ENCODE measurements at places on chromosomes 12 and 14.

GRCh38 chr12:31263661-31264060 lies 62.3 kb downstream of the SINHCAF start:
- DNase-seq, result no peak

GRCh38 chr12:124459852-124460645 lies 107.4 kb downstream of the NCOR2 start:
- DNase-seq, result no peak

GRCh38 chr12:9333161-9333560 lies 125.0 kb upstream of the PZP start:
- no peak for DNase-seq

- no peak for DNase-seq
Observed at GRCh38 chr12:24424376-24424775, 474.9 kb upstream of the SOX5 start.

GRCh38 chr12:50185970-50186663 lies 18.9 kb upstream of the CERS5 start:
- no peak for DNase-seq

DNA sequence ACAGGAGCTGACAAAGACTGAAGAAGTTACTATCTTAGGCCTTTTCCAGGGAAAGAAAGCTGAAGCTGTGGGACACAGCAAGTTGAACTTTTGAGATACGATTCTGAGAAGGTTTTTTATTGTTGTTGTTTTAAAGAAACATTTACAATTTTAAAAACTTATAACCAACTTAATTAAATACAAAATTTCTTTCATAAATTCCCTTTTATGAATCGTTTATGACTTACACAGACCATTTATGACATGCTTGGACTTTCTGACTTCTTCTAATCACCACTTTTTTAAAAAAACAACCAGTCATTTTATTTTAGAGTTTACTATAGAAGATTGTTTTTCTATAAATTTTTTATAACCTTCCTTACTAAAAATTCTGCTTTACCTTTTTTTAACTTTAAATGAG lies 68.7 kb downstream of the DHRS2 start:
- DNase-seq, result no peak

GRCh38 chr12:127245009-127245408 lies 1022.0 kb upstream of the TMEM132C start:
- DNase-seq, result no peak

- DNase-seq, result no peak
Observed at GRCh38 chr12:51321882-51322281, 2.1 kb downstream of the BIN2 start.

DNA sequence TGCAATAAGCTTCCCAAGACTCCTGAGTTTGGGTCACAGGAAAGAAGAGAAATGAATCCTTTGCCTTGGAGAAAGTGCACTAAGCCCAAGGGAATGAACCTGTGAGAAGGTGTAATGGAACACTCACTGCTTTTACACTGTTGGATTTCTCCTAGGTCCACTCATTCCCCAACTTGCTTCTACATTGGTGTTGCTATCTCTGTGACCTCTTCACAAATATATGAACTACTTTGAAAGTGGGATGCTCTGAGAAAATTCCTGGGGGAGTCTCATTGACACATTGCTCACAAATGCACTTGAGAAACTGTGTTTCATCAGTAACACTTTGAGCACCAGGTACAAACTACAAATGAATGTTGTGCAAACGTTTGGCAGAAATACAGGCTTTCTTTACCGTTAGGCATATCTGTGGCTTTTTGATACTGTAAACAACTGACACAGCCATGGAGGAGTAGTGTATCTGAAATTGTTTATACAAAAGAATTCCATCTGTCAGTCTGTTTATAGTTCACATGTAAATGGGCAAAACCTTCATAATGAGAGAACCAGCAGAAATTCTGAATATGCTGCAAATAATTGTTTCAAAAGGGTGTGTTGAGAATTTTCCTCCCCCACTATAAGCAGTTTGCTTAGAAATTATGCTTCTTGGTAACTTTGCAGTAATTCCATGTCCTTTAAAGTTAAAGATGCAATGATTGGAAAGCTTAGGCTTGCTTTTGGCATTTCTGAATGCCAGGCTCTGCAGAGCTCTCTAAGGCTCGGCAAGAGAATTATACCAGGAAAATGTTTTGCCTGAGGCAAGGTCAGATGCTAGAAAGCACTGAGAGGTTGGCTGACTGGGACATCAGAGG lies 348.5 kb upstream of the DDHD1 start:
- no peak for DNase-seq

GRCh38 chr12:115774148-115774895 lies 503.2 kb downstream of the MED13L start:
- DNase-seq, result no peak

GRCh38 chr12:50224026-50224692 lies 57.0 kb upstream of the CERS5 start:
- no peak for DNase-seq

DNA sequence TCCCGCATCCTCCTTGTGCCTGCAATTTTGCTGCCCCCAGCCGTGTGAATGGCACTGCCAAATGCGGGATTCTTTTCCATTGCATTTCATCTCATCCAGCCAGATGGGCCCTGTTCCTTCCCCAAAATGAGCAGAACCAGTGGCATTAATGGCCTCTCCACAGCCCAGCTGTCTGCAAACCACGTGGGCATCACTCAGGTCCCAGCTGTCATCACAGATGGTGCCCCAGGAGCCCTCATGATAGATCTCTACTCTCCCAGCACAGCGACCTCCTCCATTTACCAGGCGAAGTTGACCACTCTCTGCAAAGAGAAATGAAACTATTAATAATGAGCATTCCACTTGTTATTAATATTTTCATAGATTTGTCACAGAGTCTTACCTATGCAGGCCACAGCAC lies 17.1 kb downstream of the CD163 start:
- no peak for DNase-seq

DNA sequence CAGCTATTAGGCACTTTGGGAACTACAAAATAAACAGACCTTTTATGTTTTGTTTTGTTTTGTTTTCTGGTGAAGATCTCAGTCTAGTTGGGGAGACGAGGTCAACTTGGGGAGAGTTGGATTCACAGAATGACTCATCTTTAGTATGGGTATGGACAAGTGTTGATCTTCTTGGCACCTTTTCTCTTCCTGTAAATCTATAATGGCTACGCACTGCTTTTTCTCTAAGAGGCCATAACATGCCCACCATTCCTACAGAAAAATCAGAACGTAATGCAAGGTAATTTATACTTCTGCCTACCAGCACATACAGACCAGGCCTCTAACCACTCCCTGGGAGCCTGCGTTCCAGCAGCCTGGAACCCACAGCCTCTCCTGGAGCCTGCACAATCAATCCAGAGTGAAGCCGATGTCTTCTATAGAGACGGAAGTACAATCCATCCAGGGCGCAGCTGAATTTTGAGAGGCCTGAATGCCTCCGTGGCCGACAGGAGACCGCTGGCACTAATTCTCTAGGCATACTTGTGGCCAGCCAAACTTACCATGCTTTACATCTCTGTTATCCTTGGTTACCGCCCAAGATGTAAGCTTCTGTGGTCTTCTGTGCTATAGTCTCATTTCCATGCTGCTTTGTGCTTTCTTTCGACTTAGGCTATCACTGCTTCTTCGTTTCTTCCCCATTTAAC lies 717 bp downstream of the PPHLN1 start:
- no peak for DNase-seq

DNA sequence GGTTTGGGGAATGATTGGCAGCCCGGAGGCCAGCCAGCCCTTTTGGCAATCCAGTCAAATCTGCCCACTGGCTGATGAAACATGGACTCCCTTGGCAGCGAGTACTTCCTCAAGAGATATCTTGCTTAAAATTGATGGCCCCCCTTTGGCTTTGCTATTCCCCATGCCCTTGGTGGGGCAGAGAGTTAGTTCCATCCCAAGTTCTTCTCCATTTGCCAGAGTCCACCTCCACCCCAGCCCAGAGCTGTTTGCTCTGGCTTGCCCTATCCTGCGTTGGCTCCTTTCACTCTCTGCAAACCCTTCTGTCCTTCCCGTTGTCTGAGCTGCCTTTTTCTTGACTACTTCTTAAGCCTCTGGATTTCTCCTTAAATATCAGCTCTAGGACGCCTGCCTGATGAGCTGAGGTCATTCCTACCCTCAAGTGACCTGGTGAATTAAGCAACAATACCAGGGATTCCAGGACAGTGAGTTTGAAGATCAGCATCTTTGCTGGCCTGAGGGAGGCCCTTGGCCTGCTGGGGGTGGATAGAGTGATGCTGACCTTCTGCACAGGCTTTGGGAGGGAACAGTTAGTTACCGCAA lies 212.0 kb downstream of the CACNA1C start:
- DNase-seq, result no peak

DNA sequence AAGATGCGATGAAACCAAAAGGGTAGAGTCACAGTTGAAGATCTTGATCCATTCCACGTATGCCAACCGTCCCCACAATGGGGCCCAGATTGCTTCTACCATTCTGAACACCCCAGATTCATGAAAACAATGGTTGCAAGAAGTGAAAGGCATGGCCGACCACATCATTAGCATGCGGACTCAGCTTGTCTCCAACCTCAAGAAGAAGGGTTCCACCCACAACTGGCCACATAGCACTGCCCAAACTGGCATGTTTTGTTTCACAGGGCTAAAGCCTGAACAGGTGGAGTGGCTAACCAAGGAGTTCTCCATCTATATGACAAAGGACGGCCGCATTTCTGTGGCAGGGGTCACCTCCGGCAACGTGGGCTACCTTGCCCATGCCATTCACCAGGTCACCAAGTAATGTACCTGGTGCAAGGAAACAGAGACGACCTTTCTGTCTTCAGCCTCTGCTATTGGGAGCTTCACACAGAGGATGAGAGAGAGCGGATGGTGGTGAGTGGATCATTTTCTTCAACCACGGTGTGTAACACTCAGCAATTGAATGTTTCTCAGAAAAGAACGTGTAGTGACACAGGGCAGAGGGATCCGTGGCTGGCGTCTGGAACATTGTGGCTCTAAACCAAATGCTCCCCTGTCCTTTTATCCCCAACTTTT lies 26.8 kb upstream of the CLEC2D start:
- DNase-seq, result no peak

DNA sequence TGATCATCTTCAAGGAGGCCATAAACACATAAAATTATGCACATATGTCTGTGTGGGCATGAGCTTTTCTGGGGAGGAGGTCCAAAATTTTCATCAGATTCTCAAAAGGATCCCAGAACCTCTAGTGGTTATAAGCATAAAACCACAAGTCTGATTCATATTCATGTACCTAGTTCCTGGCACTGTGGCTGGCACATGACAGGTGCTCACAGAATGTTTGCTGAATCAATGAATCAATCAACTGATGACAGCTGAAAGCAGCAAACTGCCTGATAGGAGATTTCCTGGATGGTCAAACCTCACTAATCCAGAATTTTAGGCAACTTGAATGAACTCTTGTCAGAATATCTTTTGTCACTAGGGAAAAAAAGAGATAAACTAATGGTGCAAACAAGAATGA lies 13.5 kb upstream of the CMKLR1 start:
- no peak for DNase-seq

- no peak for DNase-seq
Observed at GRCh38 chr12:21675641-21676040, 18.0 kb upstream of the LDHB start.

GRCh38 chr14:70086685-70087379 lies 101.9 kb downstream of the SLC8A3 start:
- DNase-seq, result no peak

GRCh38 chr12:107903341-107904061 lies 129.0 kb downstream of the ASCL4 start:
- DNase-seq, result no peak

DNA sequence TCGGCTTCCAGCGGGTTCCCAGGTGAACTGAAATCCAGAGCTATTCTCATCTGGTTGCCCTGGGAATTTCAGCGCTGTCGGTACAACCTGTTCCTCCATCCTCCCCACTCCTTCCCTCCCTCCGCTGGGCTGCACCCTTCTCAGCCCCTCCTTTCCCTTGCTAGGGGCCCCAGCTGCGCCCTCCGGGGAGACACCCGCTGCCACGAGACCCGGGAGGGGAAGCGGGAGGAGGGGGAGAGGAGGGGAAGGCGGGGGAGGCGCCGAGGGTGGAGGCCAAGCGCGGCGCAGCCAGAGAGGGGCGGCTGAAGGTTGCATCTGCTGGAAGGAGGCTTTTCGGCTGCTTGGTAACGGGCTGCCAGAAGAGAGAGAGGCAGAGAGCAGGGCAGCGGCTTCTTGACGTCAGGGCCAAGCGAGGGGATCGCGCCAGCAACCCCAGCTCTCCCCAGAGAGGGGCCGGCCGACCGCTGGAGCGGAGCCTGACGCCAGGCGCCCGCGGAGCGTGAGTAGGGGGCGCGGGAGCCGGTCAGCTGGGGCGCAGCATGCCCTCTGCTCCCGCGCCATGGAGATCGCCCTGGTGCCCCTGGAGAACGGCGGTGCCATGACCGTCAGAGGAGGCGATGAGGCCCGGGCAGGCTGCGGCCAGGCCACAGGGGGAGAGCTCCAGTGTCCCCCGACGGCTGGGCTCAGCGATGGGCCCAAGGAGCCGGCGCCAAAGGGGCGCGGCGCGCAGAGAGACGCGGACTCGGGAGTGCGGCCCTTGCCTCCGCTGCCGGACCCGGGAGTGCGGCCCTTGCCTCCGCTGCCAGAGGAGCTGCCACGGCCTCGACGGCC lies at the start of gene KCNA5:
TSS of gene KCNA5 (plus strand) at position 291 of the 831 bp plus-strand sequence. CDS start at position 560, 269 bp downstream.
- DNase-seq, result no peak

GRCh38 chr12:50508970-50509663 lies 4.3 kb downstream of the DIP2B start:
- DNase-seq, result no peak

- no peak for DNase-seq
Observed at GRCh38 chr12:80282761-80283160, 161.3 kb upstream of the PTPRQ start.

- DNase-seq, result no peak
Observed at GRCh38 chr14:59481871-59482540, 2.2 kb downstream of the L3HYPDH start.

- DNase-seq, result no peak
Observed at GRCh38 chr14:23925523-23926075, 28.0 kb upstream of the DHRS4 start.

- DNase-seq, result no peak
Observed at GRCh38 chr12:48567731-48568130, 2.1 kb downstream of the LALBA start.

DNA sequence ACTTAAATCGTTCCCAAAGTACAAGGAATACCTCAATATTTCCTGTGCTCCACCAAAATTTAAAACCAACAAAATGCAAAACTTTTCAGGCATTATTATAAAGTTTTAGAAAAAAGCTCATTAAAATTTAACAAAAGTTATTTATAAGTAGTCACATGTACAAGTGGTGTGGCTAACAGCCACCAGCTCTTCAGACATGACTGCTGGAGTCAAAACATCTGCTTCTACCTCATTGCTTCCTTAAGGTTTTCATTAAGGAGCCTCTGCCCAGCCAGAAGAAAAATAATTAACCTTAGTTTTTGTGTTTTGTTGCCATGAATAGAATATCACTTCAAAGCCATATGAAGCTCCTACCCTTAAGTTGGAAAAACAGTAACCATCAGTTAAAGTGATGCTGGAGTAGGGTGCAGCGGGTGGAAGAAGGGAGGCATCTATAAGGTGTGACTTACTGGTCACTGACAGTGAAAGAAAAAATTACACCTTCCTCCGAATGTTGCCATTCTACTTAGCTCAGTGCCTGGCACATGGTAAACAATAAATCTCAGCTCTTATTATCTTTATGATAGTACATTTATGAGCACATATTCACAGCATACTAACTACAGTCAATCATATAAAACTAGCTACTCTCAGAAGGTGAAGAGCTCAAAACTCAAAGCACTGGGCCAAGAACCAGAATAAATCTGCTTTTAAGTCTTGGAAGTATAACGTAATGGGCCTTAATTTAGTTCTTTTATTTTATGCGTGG lies 57.7 kb downstream of the GALC start:
- DNase-seq, result no peak

GRCh38 chr12:127238107-127238506 lies 1028.9 kb upstream of the TMEM132C start:
- no peak for DNase-seq

- no peak for DNase-seq
Observed at GRCh38 chr14:22549324-22549962, 39.6 kb downstream of the DAD1 start.
